ENCODE measurements at places on chromosomes 5 and 9.

GRCh38 chr5:168706655-168707069 lies 127.5 kb upstream of the PANK3 start:
- H3K4me3 ChIP-seq: no peak overlapping the region
- H3K4me1 ChIP-seq: no peaks in the 10 kb centered on the region
- no peaks in the 10 kb centered on the region for H3K27me3 ChIP-seq
- no peak overlapping the region for H3K27ac ChIP-seq

GRCh38 chr5:89951876-89952275 lies 457.7 kb downstream of the CETN3 start:
- peaks cover 7% of the 10 kb centered on the region for H3K4me1 ChIP-seq
- no peak overlapping the region for H3K27ac ChIP-seq
- DNase-seq: no peak
- H3K27me3 ChIP-seq: no peaks in the 10 kb centered on the region
- H3K36me3 ChIP-seq: no peaks in the 10 kb centered on the region

DNA sequence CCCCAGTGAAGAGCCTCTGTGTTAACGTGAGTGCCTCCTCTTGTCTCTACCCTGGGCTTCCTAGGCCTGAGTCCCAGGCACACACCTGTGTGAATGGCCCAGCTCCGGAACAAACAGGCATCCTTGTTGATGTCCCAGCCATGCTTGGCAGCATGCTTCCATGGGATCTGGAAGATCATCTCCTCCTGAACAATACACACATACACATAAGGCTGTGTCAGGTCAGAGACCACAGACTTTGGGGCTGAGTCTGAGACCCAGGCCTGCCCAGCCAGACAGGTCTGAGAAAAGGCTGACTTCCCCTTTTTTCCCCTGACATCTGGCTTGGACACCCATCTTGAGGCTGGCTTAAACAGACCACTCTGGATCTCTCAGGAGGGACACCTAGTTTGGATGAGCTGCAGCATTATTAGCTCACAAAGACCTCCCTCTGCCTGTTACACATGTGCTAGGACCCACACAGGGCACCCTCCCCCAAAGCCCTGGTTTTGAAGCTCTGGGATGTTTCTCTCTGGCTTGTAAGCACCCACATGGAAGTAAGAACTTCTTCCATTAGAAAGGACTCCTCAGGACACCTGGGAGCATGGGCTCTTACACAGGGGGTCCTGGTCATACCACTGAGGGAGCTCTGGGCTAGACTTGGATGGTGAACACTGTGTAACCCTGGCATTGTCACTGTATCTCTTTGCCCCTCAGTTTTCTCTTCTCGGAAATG lies 2.6 kb downstream of the IRF1 start:
- H3K4me3 ChIP-seq: no peak overlapping the region
- no peak for DNase-seq
- H3K27me3 ChIP-seq: peaks cover 27% of the 10 kb centered on the region
- no peak overlapping the region for H3K27ac ChIP-seq
- H3K36me3 ChIP-seq: no peaks in the 10 kb centered on the region

DNA sequence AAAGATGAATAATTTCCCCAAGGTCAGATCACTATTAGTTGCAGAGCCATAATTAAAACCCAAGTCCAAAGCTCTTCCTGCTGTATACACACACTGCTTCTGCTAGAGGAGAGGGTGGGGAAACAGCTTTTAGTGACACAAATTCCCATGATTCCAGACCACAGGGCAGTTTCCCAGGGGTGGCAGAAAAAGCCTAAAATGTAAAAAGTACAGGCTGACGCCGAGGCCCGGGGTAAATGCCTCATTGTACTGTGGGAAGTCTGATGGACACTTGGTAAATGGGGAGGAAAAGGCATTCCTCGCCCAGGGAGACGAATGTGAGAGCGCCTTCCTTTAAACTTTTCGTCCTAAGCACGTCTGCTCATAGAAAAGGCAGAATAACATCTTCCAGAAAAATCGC lies 65.7 kb downstream of the DENND1A start:
- peak; percentile 32 for DNase-seq
- peak overlapping the region; percentile 9 for H3K4me3 ChIP-seq
- H3K27ac ChIP-seq: no peak overlapping the region

DNA sequence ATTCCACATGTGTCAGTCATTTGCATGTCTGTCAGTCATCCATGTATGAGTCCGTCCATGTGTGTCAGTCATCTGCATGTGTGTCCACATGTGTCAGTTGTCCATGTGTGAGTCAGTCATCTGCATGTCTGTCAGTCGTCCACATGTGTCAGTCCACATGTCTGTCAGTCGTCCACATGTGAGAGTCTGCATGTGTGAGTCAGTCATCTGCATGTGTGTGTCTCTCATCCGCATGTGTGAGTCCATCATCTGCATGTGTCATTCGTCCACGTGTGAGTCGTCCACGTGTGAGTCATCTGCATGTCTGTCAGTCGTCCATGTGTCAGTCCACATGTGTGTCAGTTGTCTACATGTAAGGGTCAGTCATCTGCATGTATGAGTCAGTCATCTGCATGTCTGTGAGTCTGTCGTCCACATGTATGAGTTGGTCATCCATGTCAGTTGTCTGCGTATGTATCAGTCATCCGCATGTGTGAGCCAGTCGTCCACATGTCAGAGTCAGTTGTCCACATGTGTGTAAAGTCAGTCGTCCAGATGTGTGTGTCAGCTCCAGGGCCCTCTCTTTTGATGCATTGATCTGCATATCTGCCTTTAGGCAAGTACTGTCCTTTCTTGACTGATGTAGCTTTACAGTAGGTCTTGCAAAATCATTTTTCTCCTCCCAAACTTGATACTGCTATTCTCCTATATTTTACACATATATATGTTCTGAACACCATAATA lies 72.5 kb upstream of the CACNA1B start:
- no peaks in the 10 kb centered on the region for H3K4me1 ChIP-seq
- DNase-seq: no peak
- H3K27me3 ChIP-seq: no peaks in the 10 kb centered on the region

DNA sequence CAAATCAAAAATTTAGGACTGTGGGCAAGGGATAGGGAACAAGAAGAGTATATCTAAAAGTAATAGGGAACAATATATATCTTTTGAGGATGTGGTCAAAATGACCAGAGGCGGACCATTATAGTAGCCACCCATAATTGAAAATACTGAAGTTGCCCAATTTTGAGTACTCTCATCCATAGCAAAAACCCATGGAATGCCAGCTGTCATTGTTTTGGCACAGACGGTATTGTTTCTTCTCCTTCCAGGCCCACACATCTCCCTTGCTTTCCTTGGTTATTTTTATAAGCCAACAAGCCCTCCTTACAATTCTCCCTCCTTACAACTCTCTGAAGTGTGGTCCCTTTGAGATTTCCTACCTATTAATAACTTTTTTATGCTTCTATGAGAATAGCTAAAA lies 50.4 kb upstream of the RGMB start:
- no peak overlapping the region for H3K27ac ChIP-seq
- H3K27me3 ChIP-seq: no peaks in the 10 kb centered on the region
- no peaks in the 10 kb centered on the region for H3K4me1 ChIP-seq
- no peak overlapping the region for H3K4me3 ChIP-seq
- no peaks in the 10 kb centered on the region for H3K36me3 ChIP-seq

- H3K4me1 ChIP-seq: no peaks in the 10 kb centered on the region
- DNase-seq: peak; percentile 85
- H3K27ac ChIP-seq: no peak overlapping the region
- H3K4me3 ChIP-seq: no peak overlapping the region
Measured at GRCh38 chr9:132447346-132447745, 37.3 kb downstream of the CFAP77 start.

DNA sequence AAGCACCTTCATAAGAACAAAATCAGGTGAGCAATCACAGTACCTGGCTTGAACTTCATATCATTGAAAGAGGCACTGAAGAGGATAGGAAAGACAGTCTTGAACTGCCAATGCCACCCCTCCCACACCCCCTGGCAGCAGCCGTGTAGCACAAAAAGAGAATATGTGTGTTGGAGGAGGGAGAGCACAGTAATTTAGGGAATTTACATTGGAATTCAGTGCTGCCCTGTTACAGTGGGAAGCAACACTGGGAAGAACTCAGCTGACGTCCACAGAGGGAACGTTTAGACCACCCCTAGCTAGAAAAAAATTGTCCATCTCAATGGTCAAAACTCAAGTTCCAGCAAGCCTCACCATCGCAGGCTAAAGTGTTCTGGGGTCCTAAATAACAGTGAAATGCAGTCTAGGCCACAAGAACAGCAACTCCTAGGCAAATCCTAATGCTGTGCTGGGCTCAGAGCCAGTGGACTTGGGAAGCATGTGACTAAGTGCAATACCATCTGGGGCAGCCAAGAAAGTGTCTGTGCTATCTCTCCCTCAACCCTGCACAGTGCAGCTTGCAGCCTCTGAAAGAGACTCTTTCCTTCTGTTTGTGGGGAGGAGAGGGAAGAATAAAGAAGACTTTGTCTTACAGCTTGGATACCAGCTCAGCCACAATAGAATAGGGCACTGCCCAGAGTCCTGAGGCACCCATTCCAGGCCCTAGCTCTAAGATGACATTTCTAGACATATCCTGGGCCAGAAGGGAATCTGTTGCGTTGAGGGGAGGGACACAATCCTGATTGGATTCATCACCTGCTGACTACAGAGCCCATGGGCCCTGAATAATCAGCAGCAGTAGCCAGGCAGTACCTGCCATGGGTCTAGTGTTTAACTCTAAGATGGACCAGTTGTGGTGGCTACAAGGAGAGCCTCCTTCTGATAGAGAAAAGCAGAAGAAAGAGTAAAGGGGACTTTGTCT lies 62.1 kb upstream of the VLDLR start:
- H3K27ac ChIP-seq: no peak overlapping the region
- no peaks in the 10 kb centered on the region for H3K27me3 ChIP-seq
- peak; percentile 14 for DNase-seq
- no peaks in the 10 kb centered on the region for H3K36me3 ChIP-seq
- H3K4me3 ChIP-seq: no peak overlapping the region

- H3K4me3 ChIP-seq: no peak overlapping the region
- DNase-seq: no peak
- no peaks in the 10 kb centered on the region for H3K27me3 ChIP-seq
- H3K4me1 ChIP-seq: peaks cover 32% of the 10 kb centered on the region
Measured at GRCh38 chr5:18732556-18733479, 1098.6 kb downstream of the TAF11L14 start.

GRCh38 chr5:161847447-161847846 lies 473 bp upstream of the GABRA1 start:
- no peaks in the 10 kb centered on the region for H3K36me3 ChIP-seq
- peak overlapping the region; percentile 71 for H3K4me3 ChIP-seq
- no peak overlapping the region for H3K27ac ChIP-seq

- H3K27ac ChIP-seq: peak overlapping the region; percentile 39
- H3K4me1 ChIP-seq: no peaks in the 10 kb centered on the region
- no peaks in the 10 kb centered on the region for H3K27me3 ChIP-seq
- DNase-seq: no peak
Measured at GRCh38 chr9:34079181-34079580, 30.5 kb upstream of the UBAP2 start.

DNA sequence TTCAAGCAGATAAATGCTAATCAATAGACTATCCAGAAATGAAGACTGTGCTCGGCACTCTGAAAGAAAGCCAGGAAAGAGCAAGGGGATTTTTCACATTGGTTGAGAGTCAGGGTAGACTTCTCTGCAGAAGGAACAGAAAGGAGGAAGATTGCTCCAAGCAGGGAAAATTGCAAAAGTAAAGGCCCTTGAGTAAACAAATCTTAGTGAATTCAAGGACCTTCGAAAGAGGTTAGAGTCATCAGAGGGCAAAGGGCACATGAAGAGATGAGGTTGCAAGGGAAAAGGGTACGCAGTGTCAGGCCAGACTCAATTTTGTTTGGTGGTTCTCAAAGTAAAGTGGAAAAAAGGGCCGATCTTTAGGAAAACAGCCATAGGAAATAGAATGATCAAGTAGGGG lies 157.6 kb upstream of the RAI14 start:
- H3K4me1 ChIP-seq: peaks cover 9% of the 10 kb centered on the region
- no peak overlapping the region for H3K4me3 ChIP-seq
- DNase-seq: no peak
- H3K27me3 ChIP-seq: no peaks in the 10 kb centered on the region

DNA sequence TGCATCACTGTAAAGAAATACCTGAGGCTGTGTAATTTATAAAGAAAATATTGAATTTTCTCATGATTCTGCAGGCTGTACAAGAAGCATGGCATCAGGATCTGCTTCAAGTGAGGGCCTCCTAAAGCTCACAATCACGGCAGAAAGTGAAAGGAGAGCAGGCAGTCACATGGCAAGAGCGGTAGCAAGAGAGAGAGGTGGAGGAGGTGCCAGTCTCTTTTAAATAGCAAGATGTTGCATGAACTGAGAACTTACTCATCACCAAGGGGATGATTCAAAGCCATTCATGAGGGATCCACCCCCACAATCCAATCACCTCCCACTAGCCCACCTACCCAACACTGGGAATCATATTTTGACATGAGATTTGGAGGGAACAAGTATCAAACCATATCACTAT lies 184.5 kb upstream of the PAPPA start:
- DNase-seq: no peak
- H3K4me3 ChIP-seq: no peak overlapping the region
- H3K36me3 ChIP-seq: no peaks in the 10 kb centered on the region
- no peak overlapping the region for H3K27ac ChIP-seq

- peaks cover 20% of the 10 kb centered on the region for H3K27me3 ChIP-seq
- no peak overlapping the region for H3K27ac ChIP-seq
- no peaks in the 10 kb centered on the region for H3K36me3 ChIP-seq
- H3K4me3 ChIP-seq: no peak overlapping the region
- no peak for DNase-seq
Measured at GRCh38 chr9:133202145-133202513, 6.9 kb downstream of the OBP2B start.

GRCh38 chr5:140344683-140345423 lies 1.6 kb downstream of the HBEGF start:
- DNase-seq: peak; percentile 65
- H3K4me1 ChIP-seq: peaks cover 14% of the 10 kb centered on the region
- peak overlapping the region; percentile 76 for H3K4me3 ChIP-seq
- no peaks in the 10 kb centered on the region for H3K36me3 ChIP-seq
- no peak overlapping the region for H3K27ac ChIP-seq

DNA sequence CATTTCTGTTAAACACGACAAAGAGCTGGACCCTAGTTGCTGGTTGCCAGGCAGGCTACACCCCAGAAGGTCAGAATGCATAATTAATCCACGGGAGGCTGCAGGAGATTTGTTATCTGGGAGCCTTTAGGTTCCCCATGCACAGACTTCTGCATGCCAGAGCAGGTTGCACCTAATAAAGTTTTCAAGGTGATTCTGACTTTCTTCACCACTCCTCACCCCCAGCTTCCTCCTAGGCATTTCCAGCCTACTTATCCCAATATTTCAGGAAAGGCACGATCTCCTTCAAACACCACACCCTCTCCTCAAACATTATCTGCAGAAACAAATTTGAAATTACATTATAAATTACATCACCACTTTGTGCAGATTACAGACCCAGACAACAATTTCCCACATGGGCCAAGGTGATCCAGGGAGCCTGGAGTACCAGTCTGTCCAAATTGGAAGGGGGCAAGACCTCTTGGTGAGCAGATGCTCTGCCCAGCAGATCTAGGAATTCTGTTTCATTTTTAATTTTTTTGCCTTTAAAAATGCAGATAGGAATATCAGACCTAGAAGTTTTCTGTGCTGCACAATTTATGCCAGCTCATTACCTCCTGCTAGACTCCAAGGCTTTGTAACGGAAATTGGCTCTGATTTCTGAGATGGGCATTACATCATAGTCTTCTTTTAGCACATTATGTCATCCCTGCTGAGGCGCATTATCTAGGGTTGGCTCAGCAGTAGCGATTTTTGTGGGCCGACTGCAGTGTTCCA lies 363.4 kb upstream of the SLC30A5 start:
- H3K36me3 ChIP-seq: no peaks in the 10 kb centered on the region
- no peak for DNase-seq
- no peak overlapping the region for H3K4me3 ChIP-seq
- H3K27ac ChIP-seq: no peak overlapping the region
- no peaks in the 10 kb centered on the region for H3K27me3 ChIP-seq
- 0 out of 2 replicates have a peak, but pooled peaks cover 12% of the 10 kb centered on the region for H3K4me1 ChIP-seq
